ENCODE measurements at places on chromosomes 16 and 17.

GRCh38 chr17:62681061-62681938 lies 53.8 kb downstream of the MRC2 start:
- DNase-seq = no peak

DNA sequence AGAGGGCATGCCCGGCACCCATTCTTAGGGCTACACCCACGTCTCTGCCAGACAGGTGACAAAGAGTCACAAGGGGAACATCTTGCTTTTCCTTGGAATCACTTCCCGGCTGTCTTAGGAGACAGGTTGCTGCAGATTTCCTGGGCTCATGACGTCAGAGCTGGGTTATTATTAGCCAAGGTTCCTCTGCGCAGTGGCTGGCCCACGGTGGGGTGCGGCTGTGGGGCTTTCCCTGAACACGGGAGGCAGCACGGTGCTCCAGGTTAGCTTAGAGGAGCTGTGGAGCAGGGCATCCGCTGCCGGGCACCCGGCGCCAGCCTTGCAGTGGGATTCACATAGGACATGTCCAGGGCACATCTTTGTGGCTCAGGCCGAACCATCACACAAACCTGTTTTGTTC lies 118.0 kb upstream of the PLCG2 start:
- DNase-seq = no peak

DNA sequence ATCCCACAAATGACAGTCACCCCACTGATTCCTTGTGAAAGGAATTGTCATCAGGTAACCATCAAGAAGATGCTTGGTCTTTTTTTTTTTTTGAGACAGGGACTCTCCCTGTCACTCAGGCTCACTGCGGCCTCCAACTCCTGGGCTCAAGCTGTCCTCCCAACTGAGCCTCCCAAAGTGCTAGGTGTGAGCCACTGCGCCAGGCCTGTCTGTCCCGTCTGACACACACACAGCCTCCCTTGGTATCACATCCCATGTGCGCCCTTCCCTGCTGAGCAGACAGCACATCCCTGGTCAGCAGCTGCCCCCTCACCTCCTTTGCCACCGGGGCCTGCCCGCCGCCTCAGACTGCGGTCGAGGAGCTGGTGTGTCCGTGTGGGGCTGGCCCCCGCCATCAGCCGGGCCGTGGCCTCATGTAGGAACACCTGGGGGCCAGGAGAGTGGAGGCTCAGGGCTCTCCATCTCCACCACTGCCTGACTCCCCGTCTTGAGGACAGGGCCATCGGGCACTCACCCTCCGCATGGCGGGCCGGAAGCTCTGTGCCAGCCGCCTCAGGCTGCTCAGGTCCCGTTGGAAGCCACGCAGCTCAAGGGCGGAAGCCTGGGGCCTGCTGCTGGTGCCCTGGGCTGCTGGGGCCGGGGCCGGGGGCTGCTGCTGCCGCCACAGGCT lies 23.6 kb downstream of the SREBF1 start:
- DNase-seq = no peak

GRCh38 chr17:5869041-5869745 lies 201.0 kb upstream of the WSCD1 start:
- no peak for DNase-seq

DNA sequence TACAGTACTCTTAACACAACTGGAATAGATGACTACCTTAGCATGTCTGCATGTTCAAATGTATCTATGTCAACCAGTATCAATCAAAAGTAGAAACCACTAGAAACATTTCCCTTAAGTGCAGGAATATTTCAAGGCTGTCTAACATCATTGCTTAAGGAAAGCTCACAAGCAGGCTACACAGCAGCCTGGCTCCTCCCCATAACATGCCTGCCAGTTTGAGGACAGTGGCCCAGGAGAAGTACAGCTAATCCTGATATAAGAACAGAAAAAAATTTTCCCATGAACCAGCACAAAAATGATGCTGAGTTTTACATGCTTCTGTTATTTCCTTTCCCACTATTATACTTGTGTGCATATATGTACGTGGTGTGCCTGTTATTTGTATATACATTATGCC lies 175.1 kb downstream of the MYO1D start:
- DNase-seq = no peak

GRCh38 chr16:26840691-26841090 lies 226.0 kb upstream of the C16orf82 start:
- no peak for DNase-seq

Data from stimulated activated CD4-positive, alpha-beta T cell treated with anti-CD3 and anti-CD28 coated beads, TNF-alpha, amount 100 ng/mL, for 4 hours (primary cell).